ENCODE measurements at places on chromosomes 16 and 17. TPM values are rescaled to one million over a fixed set of nuclear protein-coding genes. Genes with fewer than 3 reads are reported as not detected.

GRCh38 chr17:39002991-39003715, 36.0 kb upstream of the FBXO47 start:
- no peaks in the 10 kb centered on the region for H3K27me3 ChIP-seq
- H3K4me3 ChIP-seq, result no peak overlapping the region
- H3K4me1 ChIP-seq, result peaks cover 26% of the 10 kb centered on the region
- H3K36me3 ChIP-seq, result no peaks in the 10 kb centered on the region

DNA sequence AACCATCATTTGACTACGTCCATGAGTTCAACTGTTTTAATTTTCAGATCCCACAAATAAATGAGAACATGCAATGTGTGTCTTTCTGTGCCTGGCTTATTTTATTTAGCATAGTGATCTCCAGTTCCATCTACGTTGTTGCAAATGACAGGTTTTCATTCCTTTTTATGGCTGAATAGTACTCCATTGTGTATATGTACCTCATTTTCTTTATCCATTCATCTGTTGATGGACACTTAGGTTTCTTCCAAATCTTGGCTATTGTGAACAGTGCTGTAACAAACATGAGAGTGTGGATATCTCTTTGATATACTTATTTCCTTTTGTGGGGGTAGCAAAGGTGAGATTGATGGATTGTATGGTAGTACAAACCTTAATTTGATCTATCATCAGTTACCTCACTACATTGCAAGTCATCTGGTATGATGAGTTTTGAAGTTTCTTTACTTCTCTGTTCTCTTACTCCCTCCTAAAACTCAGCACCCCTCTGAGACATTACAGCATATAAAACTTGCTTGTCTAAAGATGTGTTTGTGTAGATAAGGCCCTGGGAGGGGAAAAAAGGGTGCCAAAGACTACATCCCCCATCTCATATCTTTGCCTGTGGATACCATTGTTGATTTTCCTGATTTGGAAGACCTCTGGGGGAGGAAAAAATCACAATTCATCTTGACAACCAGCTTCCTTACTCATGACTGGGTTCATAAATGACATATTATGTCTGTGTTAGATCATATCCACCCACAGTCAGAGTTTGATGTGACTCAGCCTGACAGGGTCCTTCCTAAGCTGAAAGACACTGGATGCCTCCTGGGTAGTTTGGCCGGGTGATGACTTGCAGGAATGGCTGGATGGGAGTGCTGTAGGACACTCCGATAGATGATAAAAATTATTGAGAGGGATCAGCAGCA, 47.6 kb downstream of the ABCA9 start:
- H3K4me3 ChIP-seq, result no peak overlapping the region
- DNase-seq, result no peak
- H3K27me3 ChIP-seq, result no peaks in the 10 kb centered on the region
- H3K4me1 ChIP-seq, result no peaks in the 10 kb centered on the region
- no peaks in the 10 kb centered on the region for H3K36me3 ChIP-seq

DNA sequence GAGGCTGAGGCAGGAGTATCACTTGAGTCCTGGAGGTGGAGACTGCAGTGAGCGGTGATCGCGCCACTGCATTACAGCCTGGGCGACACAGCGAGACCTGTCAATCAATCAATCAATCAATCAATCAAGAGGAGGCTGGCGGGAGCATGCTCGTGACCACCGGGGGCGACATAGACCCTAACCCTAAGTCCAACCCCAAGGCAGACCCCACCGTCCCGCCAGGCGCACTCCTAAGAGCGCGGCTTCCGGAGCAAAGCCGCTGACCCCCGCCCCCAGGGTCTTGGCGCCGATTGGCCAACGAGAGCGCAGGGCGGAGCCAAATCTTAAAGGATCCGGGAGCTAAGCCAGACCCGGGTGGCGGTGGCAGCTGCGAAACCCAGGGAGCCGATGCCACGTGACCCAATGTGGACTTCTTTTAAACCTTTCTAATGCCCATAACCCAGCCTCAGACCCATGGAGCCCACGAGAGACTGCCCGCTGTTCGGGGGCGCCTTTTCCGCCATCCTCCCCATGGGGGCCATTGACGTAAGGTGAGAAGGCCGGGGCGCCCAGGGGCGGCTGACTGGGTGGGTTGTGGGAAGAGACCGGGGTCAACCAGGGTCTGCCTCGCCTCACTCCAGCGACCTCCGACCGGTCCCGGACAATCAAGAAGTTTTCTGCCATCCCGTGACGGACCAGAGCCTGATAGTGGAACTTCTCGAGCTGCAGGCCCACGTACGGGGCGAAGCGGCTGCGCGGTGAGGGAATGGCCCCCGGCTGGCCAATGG, at the start of gene RANGRF:
TSS of gene RANGRF (plus strand) at position 335 of the 767 bp plus-strand sequence. CDS start at position 454, 119 bp downstream.
- peak within 1 kb of the TSS; percentile 99 for H3K4me3 ChIP-seq
- H3K27me3 ChIP-seq, result no peaks in the 10 kb centered on the region
- H3K4me1 ChIP-seq, result peaks cover 46% of the 10 kb centered on the region

DNA sequence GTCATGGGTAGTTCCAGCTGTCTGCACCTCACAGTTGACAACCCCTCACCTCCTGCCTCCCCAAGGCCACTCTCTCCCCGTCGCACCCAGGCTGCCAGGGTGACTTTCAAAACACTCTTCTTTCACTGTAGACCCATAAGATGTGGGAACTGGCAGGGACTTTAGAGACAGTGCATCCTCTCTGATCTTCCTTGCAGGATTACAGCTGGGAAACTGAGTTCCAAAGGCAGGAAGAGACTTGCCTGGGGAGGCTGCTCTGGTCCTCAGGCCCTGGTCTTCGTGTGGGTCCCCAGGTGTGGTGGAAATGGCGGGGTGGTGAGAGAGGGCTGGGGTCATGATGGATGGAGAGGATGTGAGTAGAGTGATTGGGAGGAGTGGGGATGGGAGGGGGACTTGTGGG, 21.9 kb upstream of the NKD1 start:
- H3K4me3 ChIP-seq, result no peak overlapping the region
- no peaks in the 10 kb centered on the region for H3K27me3 ChIP-seq
- H3K4me1 ChIP-seq, result peaks cover 18% of the 10 kb centered on the region
- peaks cover 7% of the 10 kb centered on the region for H3K36me3 ChIP-seq
- no peak for DNase-seq

- no peak overlapping the region for H3K27ac ChIP-seq
- no peak overlapping the region for H3K4me3 ChIP-seq
- H3K36me3 ChIP-seq, result peaks cover 5% of the 10 kb centered on the region
Measured at GRCh38 chr17:43381621-43382020, 17.2 kb upstream of the ARL4D start.

GRCh38 chr16:85510041-85510659, 103.0 kb upstream of the GSE1 start:
- H3K36me3 ChIP-seq, result no peaks in the 10 kb centered on the region
- peaks cover 38% of the 10 kb centered on the region for H3K4me1 ChIP-seq
- no peaks in the 10 kb centered on the region for H3K27me3 ChIP-seq
- no peak overlapping the region for H3K4me3 ChIP-seq

- peaks cover 50% of the 10 kb centered on the region for H3K4me1 ChIP-seq
- H3K4me3 ChIP-seq, result no peak overlapping the region
- H3K27me3 ChIP-seq, result no peaks in the 10 kb centered on the region
- H3K27ac ChIP-seq, result peak overlapping the region; percentile 37
- no peaks in the 10 kb centered on the region for H3K36me3 ChIP-seq
- DNase-seq, result no peak
Measured at GRCh38 chr17:29158488-29159275, 21.5 kb downstream of the MYO18A start.

GRCh38 chr17:2023692-2024571, 1.2 kb downstream of the RTN4RL1 start:
- H3K27me3 ChIP-seq, result peaks cover 87% of the 10 kb centered on the region
- peaks cover 18% of the 10 kb centered on the region for H3K4me1 ChIP-seq
- H3K27ac ChIP-seq, result no peak overlapping the region
- no peaks in the 10 kb centered on the region for H3K36me3 ChIP-seq
- DNase-seq, result no peak

GRCh38 chr17:4898351-4898750, 985 bp upstream of the C17orf107 start:
- peak overlapping the region; percentile 62 for H3K4me3 ChIP-seq
- H3K4me1 ChIP-seq, result peaks cover 5% of the 10 kb centered on the region
- H3K27me3 ChIP-seq, result peaks cover 9% of the 10 kb centered on the region
- peaks cover 1% of the 10 kb centered on the region for H3K36me3 ChIP-seq
- DNase-seq, result no peak
- peak overlapping the region; percentile 78 for H3K27ac ChIP-seq

DNA sequence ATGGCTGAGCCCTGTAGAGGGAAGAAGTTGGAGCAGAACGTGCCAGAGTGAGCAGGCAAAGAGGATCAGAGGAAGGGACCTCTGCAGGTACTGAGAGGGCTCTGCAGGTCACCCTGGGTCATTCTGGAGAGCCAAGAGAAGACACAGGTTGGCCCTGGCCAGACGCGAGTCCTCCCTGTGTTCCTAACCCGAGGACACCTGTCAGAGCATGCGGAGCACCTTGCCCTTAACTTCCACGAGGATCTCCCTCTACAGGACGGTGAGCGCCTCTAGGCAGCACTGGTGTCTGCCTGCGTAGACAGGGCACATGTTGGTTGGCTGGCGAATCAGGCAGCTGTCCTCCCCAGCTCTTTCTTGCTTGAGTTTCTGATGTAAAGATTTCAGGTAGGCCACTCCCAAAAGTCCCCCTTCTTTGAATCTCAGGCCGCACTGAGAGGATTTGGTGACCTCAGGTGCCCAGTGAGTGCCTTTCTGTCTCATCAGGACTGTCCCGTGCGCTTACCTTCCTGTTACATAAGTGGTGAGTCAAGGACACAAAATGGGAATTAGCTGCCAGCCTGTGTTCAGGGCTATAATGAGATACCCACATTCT, 45.3 kb downstream of the MPRIP start:
- H3K4me1 ChIP-seq, result peaks cover 12% of the 10 kb centered on the region
- H3K4me3 ChIP-seq, result no peak overlapping the region
- no peaks in the 10 kb centered on the region for H3K27me3 ChIP-seq

GRCh38 chr17:31283841-31284240, 13.2 kb downstream of the OMG start:
- H3K27me3 ChIP-seq, result no peaks in the 10 kb centered on the region
- no peak overlapping the region for H3K4me3 ChIP-seq
- H3K36me3 ChIP-seq, result peaks cover 16% of the 10 kb centered on the region
- DNase-seq, result no peak
- no peaks in the 10 kb centered on the region for H3K4me1 ChIP-seq

DNA sequence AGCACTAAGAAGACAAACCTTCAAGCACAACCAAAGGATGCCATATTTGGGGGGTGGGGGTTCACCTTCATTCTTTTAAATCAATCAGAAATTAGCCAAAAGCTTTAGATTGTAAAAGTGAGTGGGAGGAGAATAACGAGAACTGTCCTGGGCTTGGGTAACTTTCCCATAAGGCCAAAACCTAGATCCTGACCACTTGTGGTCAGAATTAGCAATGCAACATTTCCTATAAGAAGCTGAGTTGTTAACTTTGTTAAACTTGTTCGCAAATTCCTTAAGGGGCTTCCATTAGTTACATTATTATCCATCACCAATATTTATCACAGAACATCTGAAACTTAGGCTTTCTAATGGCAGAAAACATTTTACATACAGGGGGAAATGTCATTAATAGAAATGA, 25.1 kb downstream of the STAT5B start:
- no peaks in the 10 kb centered on the region for H3K36me3 ChIP-seq
- peaks cover 12% of the 10 kb centered on the region for H3K4me1 ChIP-seq
- no peak for DNase-seq
- no peak overlapping the region for H3K27ac ChIP-seq

DNA sequence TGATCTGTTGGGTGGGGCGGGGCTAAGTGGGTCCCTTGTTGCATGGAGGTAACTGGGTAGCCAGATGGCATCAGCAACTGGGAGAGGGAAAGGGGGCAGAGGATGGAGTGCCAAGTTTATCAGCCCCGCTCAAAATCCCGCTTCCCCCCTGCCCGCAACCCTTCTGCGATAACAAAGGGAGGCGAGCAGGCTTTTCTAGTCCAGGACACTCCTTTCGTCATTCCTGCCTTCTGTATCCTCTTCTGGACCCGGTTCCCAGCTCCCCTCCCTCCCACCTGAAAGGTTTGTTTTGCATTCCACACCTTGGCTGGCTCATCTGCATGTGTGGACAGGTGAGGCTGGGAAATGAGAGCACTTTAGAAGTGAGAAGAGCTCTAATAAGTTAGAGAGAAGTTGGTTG, 53.3 kb downstream of the HLF start:
- H3K4me1 ChIP-seq, result peaks cover 6% of the 10 kb centered on the region
- no peak overlapping the region for H3K27ac ChIP-seq
- no peaks in the 10 kb centered on the region for H3K27me3 ChIP-seq
- H3K4me3 ChIP-seq, result no peak overlapping the region
- no peaks in the 10 kb centered on the region for H3K36me3 ChIP-seq

- no peaks in the 10 kb centered on the region for H3K36me3 ChIP-seq
- H3K27ac ChIP-seq, result no peak overlapping the region
- no peak overlapping the region for H3K4me3 ChIP-seq
- DNase-seq, result no peak
- peaks cover 5% of the 10 kb centered on the region for H3K4me1 ChIP-seq
Measured at GRCh38 chr16:64276646-64277045, 845.2 kb downstream of the CDH11 start.

DNA sequence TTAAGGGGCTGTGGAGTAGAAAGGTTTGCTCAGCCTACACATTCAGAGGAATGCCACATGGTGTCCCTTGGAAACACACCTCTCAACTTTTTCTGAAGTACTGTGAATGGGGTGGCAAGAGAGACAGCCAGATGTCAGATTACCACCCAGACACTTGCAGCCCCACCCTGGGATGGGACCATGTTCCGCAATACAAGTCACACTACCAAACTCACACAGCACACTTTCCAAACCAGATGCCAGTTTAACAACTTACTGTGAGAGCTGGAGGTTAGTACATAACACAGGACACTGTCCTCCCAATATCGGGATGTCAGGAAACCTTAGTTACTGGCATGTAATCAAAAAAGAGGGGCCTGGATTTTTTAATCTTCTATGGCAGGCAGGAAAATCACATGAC, 7.9 kb downstream of the USP7 start:
- H3K4me3 ChIP-seq, result no peak overlapping the region
- DNase-seq, result no peak
- H3K27me3 ChIP-seq, result no peaks in the 10 kb centered on the region
- H3K36me3 ChIP-seq, result no peaks in the 10 kb centered on the region

GRCh38 chr17:44120851-44121605, 2.4 kb downstream of the HDAC5 start:
- peaks cover 26% of the 10 kb centered on the region for H3K4me1 ChIP-seq
- no peak for DNase-seq
- no peak overlapping the region for H3K27ac ChIP-seq
- peaks cover 7% of the 10 kb centered on the region for H3K27me3 ChIP-seq
- no peaks in the 10 kb centered on the region for H3K36me3 ChIP-seq

Gene MEFV
- not detected for total RNA-seq

Gene TMIGD1
- total RNA-seq, result not detected

Gene NPTX1
- total RNA-seq, result 1.6 TPM

Gene SSTR5
- not detected for total RNA-seq

Gene LRRC75A
- 5.6 TPM for total RNA-seq

Gene SOX9
- 36.9 TPM for total RNA-seq

Gene SLC9A5
- total RNA-seq, result 4.4 TPM

Measured in neural crest cell (in vitro differentiated cells).